ENCODE measurements at places on chromosomes 2 and 18. TPM values are rescaled to one million over a fixed set of nuclear protein-coding genes. Genes with fewer than 3 reads are reported as not detected.

Gene CTAGE1
- total RNA-seq = under 0.01 TPM

Gene EPHA4
- 12.8 TPM for total RNA-seq

Gene COL4A3
- total RNA-seq = 0.33 TPM

Gene APLF
- 9.4 TPM for total RNA-seq

Gene GDF7
- total RNA-seq = 0.33 TPM

Gene CIDEA
- total RNA-seq = 0.26 TPM

Gene CDH7
- total RNA-seq = not detected

Gene EIF2B4
- 28.6 TPM for total RNA-seq

Gene RGPD6
- total RNA-seq = 22.6 TPM

Gene NDC80
- total RNA-seq = 9.7 TPM

Gene ASAP2
- 16.4 TPM for total RNA-seq
